ENCODE measurements at places on chromosomes 7 and 10.

GRCh38 chr10:115918812-115919211, 354.2 kb downstream of the GFRA1 start:
- DNase-seq, result no peak

DNA sequence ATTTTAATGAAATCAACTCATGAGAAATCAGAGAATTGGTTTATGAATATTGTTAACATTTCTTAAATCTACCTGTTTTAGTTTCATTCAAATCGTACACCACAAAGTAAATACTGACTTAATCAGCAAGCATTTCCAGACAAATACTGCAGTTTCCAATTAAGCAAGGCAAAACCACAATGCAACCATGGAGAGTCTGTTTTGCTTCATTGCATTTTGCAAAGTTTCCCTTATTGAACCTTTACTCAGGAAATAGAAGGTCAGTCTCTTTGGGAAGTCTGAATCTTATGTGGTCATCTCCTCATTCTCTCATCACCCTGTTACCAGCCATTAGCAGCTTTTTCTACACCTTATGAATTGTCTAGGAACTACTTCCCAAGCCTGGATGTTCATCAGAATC, 400.5 kb downstream of the IPMK start:
- DNase-seq, result no peak

GRCh38 chr7:34361663-34362250, 296.3 kb upstream of the NPSR1 start:
- no peak for DNase-seq

DNA sequence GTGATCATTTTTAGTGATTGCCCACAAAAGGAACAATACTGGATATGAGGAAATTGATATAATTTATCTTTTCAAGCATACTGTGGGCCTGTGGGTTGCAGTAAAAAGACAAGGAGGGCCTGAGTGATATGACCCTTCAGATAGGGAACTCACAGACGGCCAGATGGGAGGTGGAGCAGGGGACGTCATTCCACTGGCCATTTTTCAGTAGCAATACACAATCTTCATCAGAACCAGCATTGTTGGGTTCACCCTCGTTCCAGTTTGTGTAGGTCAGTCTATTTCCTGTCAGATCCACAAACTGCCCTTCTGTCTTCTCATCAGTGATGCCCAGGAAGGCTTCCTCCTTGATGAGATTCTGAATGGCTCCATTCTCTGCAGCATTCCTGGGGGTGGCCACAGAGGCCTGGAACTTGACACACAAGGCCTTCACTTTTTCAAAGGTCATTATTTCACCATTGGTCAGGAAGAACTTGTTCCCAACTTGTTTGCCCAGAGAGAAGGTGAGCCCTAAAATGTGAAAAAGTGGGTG, 4.5 kb downstream of the MBL2 start:
- no peak for DNase-seq

DNA sequence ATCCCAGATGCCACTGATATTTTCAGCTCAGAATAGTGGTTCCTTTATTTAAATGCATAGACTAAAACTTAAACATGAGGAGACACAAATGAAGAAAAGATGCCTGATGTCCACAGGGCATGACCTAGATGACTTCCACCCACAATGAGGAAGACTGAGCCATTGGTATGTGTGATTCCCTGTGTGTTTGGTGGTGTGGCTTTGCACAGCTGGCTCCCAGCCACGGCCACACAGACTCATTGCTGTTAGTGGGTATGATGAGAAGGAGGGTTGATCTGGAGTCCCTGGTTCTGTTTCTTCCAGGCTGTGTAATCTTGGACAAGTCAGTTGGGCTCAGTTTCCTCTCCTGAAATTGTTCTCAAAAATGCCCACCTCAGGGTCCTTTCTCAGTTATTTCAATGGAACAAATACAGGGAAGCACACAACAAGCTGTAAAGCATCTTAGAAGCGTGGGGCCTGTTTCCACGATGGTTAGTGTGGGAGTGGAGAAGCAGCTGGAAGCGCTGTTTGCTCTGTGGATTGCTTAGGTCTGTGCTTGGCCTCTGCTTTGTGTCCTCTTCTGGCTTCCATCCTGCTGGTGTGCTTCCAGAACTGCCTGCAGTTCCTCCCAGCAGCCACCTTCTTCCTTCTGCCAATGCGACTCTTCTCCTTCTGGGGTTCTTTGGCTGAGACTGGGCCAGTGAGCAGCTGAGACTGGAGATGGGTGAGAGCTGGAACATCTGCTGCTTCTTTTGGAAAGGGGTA, 303.7 kb downstream of the BMPER start:
- DNase-seq, result no peak

GRCh38 chr7:82362129-82362706, 81.4 kb downstream of the CACNA2D1 start:
- DNase-seq, result no peak

DNA sequence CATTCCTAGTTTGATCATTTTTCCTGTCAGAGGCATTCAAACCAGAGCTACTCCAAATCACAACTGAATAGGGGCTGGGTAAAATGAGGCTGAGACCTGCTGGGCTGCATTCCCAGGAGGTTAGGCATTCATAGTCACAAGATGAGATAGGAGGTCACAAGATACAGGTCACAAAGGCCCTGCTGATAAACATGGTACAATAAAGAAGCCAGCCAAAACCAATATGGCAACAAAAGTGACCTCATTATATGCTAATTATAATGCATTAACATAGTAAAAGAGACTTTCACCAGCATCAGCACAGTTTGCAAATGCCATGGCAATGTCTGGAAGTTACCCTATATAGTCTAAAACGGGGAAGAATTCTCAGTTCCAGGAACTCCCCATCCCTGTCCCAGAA, 37.3 kb downstream of the TWIST1 start:
- no peak for DNase-seq

DNA sequence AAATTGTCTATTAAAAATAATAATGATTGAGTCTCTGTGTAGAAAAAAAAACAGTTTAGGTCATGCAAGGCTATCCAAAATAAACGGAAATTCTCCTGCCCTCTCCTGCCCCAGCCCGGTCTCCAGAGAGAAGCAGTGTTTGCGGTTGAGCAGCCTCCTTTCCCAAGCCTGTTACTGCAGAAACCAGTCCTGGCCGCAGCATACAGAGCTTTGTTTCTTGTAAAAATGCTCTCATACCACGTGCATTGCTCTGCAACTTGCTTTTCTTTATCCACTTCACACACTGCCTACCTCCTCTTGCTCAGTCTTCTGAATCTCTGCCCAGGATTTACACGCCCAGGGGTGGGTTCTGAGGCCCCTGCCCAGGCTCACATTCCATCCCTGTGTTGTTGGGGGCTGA, 34.4 kb upstream of the CUL1 start:
- no peak for DNase-seq

- no peak for DNase-seq
Observed at GRCh38 chr10:73117976-73118743, 7.9 kb downstream of the NUDT13 start.

GRCh38 chr7:130022115-130022514, 29.1 kb downstream of the ZC3HC1 start:
- no peak for DNase-seq

DNA sequence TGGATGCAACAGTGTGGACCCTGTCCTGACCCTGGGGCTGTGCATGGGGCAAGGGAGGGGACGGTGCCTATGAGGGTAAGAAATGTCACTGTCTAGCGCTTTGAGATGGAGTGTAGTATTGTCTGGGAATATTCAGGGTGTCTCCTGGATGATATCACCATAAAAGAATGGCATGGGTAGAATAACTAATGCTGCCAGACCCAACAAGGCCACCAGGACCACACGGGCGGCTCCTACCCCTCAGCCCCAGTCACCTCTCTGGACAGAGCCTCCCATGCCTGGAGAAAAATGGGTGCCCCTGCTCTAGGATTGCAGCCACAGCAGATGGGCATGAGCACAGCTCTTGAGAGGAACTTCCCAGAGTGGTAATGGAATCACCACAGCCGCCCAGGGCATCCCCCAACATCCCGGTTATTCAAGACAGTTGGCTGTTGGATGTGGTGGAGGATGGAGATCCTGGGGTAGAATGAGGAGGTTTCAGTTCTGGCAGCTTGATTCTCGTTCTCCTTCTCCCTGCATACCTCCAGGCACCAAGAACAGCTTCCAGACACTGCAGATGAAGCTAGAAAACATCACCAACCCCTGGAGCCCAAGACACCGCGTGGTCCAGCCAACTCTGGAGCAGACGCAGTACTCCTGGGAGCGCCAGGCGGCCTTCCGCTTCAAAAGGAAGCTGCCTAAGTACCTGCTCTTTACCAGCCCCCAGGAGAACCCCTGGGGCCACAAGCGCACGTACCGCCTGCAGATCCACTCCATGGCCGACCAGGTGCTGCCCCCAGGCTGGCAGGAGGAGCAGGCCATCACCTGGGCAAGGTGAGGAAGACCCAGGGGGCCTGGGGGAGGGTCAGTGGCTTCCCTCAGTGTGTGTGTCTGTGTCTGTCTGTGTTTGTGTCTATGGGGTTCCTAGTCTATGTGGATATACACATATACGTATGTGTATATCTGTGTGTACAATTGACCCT, 6.2 kb downstream of the AOC1 start:
- DNase-seq, result peak; percentile 35

DNA sequence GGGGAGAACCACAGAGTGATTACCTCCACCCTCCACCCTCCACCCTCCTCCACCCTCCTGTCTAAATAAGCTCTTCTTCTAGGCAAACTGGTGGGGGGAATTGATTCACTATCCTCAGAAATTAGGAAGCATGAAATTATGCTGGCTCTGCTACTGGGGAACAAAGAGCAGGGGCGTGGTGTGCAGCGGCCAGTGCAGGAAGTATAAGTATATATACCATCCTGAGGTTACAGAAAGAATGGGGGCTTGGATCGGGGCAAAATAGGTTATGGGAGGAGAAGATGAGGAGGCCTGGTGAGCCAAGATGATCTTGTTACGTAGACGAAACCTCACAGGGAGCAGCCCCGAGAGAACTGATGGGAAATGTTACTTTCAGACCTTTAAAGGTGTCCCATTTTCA, 49.1 kb downstream of the SYPL1 start:
- DNase-seq, result no peak

- no peak for DNase-seq
Observed at GRCh38 chr7:72042855-72043254, 369.3 kb downstream of the CALN1 start.

DNA sequence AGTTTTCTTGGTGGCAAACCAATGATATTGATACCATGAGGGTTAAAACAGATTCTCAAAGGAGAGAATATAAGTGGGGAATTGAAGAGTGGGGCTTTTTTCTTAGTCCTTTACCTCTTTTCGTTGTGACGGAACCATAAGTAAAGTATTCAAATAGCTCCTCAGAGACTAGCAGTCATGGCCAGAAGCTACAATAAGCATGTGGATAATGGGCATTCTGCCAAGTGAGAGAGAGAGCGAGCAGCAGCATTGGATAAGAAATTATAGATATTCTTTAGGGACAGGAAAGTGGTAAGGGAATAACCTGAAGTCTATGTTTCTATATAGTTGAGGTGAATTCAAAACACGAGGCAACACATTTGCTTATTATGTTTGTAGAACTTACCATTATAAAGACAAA, 235.1 kb downstream of the SEMA3E start:
- DNase-seq, result no peak

DNA sequence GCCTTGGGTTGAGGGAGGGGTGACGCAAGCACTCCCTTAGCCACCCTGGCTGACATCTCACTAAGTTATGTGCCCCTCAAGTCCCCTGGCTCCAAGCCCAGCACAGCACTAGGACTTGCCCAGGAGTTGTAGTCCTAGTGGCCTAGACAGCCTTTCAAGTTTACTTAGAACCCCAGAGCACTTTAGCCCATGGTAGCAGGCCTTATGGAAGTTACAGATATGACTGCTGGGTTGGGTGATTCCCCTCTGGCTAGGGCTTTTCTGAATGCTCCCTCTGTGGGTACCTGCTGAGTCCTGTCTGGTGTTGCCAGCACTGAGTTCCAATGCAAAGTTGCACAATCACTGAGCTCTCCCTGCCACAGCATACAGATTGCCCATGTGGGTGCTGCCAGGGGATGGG, 83.2 kb downstream of the AHCYL2 start:
- no peak for DNase-seq

DNA sequence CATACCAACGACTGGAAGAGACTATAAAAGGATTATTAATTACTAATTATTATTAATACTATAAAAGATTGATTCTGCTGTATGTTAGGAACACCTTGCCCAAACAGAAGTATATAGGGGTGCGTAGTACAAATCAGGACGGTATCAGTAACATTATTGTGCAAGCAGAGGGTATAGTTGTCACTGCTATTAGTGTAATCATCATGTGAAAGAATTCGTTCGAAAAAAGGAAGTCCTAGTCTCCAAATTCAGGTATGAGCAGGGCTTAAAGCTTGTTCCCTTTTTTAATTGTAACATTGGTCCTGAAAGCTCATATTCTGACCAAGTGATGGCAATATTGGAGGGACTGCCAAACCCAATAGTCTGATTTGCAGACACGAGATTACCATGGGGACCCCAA, 81.8 kb downstream of the THSD7A start:
- no peak for DNase-seq

Measured in ecto neural progenitor cell (in vitro differentiated cells).